ENCODE measurements at places on chromosomes 7 and 10.

GRCh38 chr10:106338486-106338885, 826.0 kb downstream of the SORCS1 start:
- DNase-seq = no peak

DNA sequence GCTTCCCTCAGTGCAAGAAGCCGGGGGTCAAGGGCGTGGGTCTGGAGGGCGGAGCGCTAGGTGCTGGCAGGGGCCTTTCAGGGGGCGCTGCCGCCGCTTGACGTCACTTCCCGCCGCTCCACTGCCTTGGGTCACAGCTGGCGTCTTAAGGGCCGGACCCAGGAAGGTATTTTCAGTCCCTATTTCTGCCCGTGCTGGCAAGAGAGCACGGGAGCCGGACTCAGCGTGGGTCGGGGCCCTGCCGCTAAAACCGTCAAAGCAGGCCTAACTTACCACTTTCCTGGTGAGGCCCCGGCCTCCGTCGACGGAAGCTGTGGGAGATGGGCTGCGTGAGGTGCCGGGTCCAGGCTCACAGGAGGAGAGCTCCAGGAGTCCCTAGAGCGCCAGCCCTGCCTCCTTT, 12.0 kb downstream of the VAX1 start:
- no peak for DNase-seq

GRCh38 chr10:28250782-28251181, 52.1 kb downstream of the MPP7 start:
- DNase-seq = no peak

GRCh38 chr10:61024151-61024855, 80.3 kb upstream of the RHOBTB1 start:
- no peak for DNase-seq

- no peak for DNase-seq
Measured at GRCh38 chr10:17062493-17062892, 67.1 kb downstream of the CUBN start.

DNA sequence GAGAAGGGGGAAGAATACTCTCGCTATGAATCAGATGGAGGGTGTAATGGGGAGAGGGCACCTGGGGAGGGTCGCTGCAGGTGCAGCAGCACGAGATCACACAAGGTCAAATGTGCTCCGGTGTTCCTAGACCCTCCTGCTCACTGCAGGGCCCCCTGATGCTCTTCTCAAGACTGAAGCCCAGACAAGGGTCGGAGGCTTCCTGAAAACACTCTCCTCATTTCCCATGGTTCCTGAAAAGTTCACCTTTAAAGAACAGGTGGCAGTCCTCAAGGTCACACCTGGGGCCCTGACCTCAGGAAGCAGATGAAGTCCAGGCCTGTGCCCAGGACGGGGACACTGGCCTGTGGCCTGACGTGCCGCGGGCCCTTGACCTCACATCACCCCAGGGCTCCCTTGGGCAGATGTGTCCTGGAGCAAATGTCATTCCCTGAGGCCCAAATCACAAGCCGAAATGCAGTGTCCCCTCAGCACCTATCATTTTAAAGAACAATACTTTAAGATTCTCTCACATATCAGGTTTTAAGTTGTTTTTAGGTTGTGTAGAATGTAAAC, 289.8 kb downstream of the GLRX3 start:
- DNase-seq = no peak

DNA sequence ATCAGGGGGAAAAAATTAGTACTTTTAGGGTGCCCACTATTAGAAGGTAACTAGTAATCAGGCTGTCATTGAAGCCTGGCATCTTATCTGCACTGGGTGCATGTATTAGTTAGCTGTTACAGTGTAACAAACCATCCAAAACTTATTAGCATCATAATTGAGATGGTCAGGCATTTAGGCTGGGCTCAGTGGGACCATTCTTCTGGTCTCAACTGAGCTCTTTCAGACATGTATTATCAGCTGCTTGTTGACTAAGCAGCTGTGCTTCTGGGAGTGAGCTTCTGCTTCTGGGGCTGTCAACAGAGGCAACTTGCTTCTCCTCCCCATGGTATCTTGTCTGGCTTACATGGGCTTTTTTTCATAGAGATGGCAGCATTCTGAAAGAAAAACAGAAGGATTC, 154.0 kb upstream of the ZNF92 start:
- DNase-seq = no peak

GRCh38 chr10:132643709-132644526, 106.3 kb downstream of the INPP5A start:
- no peak for DNase-seq

DNA sequence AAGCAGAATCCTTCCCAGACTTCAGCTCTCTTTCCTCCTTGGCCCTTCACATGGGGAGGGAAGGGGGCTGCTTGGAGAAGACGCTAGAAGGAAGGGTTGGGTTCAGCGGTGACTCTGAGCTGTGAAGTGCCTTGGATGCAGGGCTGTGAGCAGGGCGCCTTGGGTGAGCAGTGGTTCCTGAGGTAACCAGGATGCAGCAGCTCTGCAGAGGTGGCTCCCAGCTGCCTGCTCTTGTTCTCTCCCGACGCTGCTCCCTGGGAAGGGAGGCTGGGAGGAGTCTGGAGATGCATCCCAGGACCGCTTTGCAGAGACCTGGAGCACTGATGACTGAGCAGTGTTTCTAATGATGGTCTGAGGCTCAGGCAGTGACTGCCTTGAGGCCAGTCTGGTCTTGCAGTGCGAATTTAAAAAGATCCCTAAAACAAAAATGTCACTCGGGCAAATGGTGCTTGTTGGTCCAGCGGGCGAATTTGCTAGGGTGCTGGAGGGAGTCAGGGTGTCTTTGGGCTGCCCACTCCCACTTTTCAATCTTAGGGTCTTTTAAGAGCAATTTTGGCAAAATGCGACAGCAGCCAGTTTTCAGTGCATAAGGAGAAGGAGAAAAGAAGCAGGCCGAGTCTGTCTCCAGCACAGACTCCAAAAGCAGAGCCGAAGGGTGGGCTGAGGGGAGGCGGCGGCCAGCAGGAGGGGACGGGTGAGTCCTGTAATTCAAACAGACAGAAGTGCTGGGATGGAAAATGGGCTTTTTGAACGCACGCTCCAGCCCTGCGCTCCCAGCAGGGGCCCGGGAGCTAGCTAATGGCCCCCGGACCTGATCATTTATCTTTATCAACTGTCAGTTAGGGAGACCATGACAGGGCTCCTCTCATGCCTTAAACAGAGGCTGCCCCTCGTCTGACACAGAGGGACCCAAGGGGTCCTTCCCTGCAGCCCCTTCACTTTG, 191.2 kb upstream of the SHH start:
- no peak for DNase-seq

- DNase-seq = no peak
Measured at GRCh38 chr7:106729720-106730385, 68.9 kb upstream of the CCDC71L start.

- DNase-seq = no peak
Measured at GRCh38 chr7:50959991-50960390, 177.3 kb upstream of the GRB10 start.

GRCh38 chr7:140587243-140587642, 53.4 kb downstream of the DENND2A start:
- no peak for DNase-seq

DNA sequence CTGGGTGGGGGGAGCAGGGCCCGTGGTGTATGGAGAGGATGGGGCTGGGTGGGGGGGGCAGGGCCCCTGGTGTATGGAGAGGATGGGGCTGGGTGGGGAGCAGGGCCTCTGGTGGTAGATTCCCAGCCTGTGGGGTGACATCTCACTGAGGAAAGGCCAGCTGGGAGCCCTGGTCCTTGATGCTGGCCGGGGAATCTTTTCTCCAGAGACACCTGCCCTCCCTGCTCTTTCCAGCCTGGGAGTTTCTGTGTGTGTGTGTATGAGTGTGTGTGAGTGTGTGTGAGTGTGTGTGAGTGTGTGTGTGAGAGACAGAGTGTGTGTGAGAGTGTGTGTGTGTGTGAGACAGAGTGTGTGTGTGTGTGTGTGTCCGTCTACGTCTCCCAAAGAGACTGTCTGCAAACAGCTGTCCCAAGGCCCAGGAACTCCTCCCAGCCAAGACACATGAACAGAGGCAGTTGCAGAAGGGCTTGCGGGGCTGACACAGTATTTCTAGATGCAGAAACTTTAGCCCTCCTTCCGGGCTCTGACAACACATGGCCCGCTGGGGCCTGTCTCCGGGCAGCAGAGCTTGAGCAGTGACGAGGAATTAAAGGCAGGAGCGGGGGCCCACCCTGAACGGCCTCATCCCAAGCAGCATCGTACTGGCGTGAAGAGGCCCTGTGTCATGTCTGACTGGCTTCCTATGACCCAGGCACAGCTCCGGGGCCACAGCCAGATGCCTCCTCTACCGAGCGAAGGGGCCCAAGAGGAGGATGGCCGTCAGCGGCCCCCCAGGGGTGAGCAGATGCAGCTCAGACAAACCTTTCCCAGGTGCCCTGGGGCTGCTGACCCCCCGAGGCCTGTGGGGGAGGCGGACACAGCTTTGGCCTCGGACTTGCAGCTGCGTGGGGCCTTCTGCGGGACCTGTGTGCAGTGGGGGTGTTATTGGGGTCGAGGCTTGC, 24.3 kb downstream of the FAM20C start:
- DNase-seq = no peak

GRCh38 chr10:132489704-132490534, 47.7 kb upstream of the INPP5A start:
- no peak for DNase-seq

DNA sequence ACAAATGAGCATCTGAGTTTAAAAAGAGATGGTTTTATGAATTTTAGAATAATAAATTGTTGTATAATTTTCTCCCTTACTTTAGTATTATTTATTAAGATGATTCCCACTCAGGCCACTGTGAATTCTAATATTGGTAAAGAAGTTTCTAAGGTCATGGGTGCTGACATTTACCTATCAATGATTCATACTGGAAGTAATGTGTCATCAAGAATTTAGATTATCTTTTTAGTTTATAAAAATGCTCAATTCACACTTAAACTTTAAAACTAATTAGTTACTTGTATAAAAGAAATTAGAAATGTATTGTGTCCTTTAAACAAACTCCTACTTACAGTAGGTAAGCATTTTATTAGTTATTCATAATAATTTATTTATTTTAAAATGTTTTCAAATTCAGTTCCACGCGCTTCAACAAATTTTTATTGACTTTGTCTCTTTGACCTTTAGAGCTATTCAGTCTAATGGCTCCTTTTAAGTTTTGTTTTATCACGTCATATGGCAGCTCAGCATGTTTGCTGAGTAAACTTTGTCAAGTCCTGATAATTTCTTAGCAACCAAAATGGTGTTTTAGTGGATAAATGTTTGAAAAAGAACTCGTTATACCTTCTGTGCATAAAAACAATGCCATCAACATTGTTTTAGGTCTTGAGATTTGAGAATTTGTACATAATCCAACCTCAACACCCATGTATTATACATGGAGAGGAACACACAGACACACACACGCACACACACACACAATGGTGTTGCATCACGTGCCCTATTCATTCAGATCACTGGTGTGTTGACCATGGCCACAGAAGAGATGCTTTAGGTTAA, 15.1 kb upstream of the MRC1 start:
- no peak for DNase-seq

GRCh38 chr7:26397796-26398426, 106.2 kb downstream of the SNX10 start:
- DNase-seq = no peak

GRCh38 chr10:28593811-28594210, 60.9 kb downstream of the WAC start:
- no peak for DNase-seq

DNA sequence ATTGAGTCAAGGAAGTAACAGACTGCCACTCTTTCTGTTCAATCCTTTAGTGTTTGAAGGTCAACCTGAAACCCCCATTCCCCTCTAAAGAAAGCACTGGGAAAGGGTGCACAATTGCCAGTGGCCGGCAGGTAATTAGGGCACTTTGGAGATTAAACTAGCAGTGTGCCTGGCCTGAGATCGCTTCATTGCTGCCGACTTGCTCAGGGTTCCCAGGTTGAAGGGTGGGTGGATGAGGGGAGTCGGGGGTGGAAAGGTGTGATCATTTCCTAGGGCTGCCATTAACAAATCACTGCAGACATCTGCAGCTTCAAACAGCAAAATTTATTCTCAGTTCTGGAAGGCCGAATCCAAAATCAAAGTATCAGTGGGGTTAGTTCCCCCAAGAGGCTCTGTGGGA, 16.3 kb upstream of the BTBD16 start:
- DNase-seq = no peak

DNA sequence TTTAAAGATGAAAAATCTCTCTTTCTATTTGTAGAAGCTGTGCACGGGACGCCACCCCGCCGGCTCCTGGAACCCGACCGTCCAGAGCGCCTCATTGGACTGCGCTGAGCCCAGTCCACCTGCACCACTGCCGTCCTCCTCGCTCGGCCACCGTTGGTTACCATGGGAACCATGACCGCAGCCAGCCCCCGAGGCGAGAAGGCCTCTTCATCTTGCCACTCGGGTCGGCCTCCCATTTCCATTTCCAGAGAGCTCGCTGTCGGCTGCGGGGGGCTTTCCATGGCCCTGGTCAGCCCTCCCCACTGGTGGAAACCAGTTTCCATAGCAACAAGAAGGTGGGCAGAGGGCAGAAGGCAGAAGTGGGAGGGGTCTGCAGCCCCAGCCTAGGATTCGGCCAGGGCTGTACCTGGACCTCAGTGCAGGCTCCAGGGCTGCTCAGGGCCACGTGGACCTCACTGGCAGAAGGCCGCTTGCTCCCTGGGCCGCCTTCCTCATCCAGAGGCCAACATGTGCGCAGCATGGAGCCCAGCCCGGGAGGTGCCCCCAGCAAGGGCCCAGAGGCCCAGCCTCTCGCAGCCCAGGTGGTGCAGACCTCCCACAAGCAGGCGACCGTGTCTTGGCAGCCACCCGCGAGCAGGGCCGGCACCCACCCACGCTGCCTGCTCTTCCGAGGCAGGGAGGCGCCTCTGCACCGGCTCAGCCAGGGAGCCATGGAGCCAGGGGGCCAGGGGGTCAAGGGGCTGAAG, 283.5 kb upstream of the PPP2R2D start:
- DNase-seq = no peak

DNA sequence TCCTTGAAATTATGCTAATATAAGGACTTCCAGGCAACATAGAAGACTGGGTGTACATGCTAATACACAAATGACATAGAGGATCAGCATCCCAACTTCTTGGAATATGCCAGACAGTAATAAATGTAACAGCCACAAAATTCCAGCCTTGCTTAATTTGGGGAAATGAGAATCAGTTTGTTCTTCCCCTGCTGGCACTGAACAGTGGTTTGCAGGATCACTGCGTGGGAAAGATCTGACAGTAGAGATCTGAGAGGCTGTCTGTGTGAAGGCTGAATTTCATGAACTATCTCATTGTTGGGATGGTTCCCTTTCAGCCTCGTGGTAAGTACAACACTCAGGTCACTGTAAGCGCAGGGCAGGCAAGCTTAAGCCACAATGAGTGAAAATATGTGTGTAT, 1078.0 kb downstream of the LRMDA start:
- no peak for DNase-seq

- DNase-seq = no peak
Measured at GRCh38 chr7:117828825-117829224, 44.4 kb downstream of the CTTNBP2 start.

GRCh38 chr10:71262027-71262426, 49.7 kb downstream of the UNC5B start:
- no peak for DNase-seq

All from central memory CD8-positive, alpha-beta T cell (primary cell).